CMK (cell line): ENCODE measurements at places on chromosomes 12 and 14.
A peak's percentile ranks its signal among the peaks of the same experiment; 100 is the strongest.

DNA sequence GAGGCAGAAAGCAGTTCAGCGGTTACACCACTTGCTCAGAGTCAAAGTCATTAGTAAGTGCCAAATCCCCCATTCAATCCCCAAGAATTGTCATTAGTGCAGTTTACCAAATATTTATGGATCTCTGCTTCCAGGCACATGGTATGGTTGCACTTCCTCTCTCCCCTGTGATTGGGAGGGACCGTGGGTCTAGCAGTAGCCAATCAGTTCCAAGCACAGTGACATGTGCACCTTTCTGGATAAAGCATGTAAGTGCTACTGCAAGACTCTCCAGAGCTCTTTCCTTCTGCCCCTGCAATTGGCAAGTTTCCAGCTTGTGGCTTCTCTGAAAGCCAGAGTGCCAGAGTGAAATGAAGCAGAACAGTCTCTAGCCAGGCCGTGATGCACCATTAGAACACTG, 85.3 kb upstream of the FLRT2 start:
- DNase-seq = peak; percentile 34

DNA sequence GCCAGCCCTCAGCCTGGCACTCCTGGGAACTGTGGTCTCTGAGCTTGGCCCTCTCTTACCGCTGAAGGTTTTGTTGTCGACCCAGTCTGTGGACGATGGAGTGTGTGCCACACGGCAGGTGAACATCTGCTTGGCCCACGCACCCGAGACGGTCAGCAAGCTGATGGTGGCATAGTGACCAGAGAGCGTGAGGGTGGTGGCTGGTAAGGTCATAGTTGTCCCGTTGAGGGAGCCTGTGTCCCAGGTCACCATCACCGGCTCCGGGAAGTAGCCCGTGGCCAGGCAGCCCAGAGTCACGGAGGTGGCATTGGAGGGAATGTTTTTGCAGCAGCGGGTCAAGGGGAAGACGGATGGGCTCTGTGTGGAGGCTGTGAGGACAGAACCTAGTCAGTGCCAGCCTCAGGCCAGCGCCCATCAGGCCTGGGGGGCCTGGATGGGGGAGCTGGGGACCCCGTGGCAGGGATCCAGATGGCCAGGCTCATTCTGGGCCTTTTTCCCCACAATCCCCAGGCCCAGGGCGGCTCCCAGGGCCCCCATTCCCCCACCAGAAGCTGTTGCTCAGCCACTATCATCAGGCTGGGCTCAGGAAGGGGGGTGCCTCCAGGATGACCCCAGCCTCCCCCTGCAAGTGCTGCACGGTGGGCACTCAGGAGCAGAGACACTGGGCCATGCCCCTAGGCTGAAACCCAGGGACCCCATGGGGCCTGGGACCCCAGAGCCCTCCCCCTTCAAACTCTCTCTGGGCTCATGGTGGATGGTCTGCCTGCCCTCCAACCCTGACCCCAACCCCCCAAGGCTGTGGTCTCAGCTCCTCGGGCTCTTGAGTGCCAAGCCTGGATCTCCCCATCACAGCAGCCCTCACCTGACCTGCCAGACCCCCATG, 75.2 kb downstream of the TMEM121 start:
- no peak for DNase-seq

DNA sequence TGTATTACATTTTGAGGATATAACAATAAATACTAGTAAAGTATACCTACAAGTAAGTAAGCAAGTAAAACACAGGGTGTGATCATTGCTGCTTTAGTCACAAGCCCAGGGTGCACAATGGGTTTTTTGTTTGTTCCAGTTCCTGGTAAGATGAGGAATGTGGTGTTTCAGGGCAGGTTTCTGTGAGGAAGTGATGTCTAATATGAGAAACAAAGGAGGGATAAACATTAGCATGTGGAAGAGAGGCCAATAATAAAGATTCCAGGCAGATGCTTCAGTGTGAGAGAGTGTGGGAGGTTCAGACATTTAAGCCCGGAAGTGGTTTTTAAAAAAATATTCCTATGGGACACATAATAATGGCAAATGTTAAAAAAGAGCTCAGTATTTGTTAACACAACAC, 808.1 kb upstream of the USP15 start:
- DNase-seq = no peak

- no peak for DNase-seq
Measured at GRCh38 chr12:22248121-22248520, 86.4 kb downstream of the ST8SIA1 start.

DNA sequence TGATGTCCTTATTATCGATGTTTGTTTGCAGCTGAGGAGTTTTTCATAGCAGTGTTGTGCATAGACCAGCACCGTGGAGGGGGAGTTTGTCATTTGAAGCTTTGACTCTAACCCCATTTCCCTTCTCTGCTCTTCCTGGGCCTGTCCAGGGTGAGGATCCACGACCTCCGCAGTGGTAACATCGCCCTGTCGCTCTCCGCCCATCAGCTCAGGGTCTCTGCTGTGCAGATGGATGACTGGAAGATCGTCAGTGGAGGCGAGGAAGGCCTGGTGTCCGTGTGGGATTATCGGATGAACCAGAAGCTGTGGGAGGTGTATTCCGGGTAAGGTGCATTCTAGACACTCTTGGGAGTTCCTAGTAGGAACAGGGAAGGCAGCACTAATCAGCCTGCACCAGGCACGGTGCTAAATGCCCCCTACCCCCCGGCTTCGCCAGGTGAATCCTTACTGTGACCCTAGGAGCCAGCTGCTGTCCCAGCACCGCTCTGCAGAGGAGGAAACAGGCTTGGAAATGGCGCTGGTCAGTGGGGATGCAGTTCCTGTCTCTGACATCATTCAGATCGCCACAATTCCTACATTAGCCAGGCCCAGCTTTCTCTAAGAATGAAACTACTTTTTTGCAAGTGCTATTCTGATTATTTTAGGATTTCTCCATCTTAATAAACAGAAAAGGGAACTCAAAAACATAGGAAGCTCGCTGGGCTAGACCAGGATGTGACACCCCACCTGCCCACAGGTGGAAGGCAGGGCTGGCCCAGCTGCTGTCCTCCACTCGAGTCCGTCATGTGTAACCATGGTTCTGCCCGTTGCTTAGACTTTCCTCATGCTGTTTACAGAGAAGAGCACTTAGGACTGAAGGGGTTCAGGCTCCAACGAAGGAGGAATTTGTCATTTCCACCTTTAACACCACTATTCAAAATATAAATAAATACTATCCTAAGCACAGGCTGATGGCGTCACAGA, 74.9 kb downstream of the TESC start:
- DNase-seq = no peak

GRCh38 chr14:100441271-100441947, 118.3 kb downstream of the SLC25A47 start:
- DNase-seq = no peak

GRCh38 chr12:18416412-18416811, 155.1 kb downstream of the PIK3C2G start:
- no peak for DNase-seq

GRCh38 chr14:35386673-35387125, 17.9 kb downstream of the NFKBIA start:
- DNase-seq = no peak

GRCh38 chr12:70354787-70355186, 11.3 kb upstream of the KCNMB4 start:
- no peak for DNase-seq
